Right ventricle myocardium superior (tissue), 1 donor: ENCODE measurements at places on chromosomes 7 and 10. TPM values are rescaled to one million over a fixed set of nuclear protein-coding genes. Genes with fewer than 3 reads are reported as not detected.

The RNF133 gene
- total RNA-seq, result 0.51 TPM

The PON1 gene
- total RNA-seq, result not detected

GRCh38 chr7:16708511-16708910 lies 45.0 kb upstream of the TSPAN13 start:
- DNase-seq, result no peak

- DNase-seq, result no peak
Measured at GRCh38 chr7:113582471-113582870, 336.3 kb downstream of the PPP1R3A start.

DNA sequence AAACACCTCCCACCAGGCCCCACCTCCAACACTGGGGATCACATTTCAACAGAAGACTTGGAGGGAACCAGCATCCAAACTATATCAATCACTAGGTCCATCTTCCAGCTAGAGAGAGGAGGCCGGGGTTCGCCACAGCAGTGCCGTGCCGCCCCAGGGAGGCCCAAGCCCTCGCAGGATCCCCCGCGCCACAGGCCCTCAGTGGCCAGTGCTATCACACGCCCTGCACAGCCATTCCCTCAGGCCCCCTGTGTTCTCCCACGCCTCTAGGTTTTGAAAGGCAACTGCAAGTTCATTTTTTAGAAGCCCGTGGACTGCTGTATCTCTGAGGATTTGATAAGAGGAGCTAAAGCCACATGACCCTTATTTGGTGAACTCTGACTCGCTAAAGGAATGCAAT lies 136.4 kb downstream of the OAT start:
- DNase-seq, result no peak

GRCh38 chr7:158410720-158411119 lies 176.9 kb downstream of the PTPRN2 start:
- DNase-seq, result no peak

The SLIT1 gene
- 0.16 TPM for total RNA-seq

The GNG11 gene
- total RNA-seq, result 18.4 TPM

The CFAP43 gene
- total RNA-seq, result not detected

DNA sequence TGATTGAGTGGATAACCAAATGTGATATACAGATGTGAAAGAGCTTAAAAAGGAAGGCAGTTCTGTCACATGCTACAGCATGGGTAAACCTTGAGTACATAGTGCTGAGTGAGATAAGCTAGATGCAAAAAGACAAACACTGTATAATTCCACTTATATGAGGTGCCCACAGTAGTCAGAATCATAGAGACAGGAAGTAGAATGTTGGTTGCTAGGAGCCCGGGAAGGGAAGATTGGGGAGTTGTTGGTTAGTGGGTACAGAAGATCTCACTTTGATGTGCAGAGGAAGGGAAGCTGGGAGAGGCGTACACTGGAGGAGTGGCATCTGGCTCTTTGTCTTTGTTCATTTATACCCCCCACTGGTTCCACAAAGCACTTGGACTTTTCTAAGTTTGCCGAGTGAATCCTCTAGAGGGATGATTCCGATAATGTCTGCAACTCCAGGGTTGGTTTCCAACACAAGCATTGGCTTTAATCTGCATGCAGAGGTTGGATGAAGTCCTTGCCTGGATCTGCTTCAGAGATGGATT lies 39.5 kb downstream of the TSPAN14 start:
- DNase-seq, result no peak
